CD4-positive, alpha-beta T cell treated with Interleukin-6 for 4 hours (primary cell): ENCODE measurements at places on chromosomes 2 and 18.

- DNase-seq: no peak
These were observed 149.0 kb downstream of the GLI2 start for GRCh38 chr2:120884472-120885290.

DNA sequence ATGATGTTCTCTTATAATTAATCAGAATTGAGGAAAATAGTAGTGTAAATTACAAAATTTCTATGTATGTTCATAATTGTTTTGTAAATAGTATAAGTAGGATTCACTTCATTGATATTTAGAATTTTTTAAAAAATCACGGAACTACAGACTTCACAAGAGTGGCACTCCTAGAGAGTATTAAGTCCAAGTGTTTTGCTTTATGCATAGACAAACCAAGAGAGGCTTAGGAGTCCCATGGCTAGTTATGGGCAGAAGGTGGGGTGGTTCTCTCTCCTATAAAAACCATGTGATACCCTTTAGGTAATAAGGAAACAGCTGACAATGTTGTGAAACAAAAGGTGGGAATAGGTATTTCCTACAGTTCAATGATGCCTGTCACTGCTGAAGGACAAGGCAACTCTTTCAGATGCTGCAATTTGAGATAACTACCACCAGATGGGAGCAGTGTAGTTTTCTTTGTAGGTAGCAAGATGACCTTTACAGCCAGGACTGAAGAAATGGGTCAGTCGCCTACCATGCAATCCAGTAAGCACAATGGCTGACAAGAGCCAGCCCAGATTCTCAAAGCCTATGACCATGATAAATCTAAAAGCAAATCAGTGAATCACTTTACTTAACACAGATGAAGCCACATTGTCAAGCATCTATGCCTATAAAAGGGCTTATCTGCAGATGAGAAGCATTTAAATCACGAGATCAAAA lies 83.9 kb downstream of the AAK1 start:
- peak; percentile 19 for DNase-seq

GRCh38 chr2:221502270-221503010 lies 69.7 kb downstream of the EPHA4 start:
- no peak for DNase-seq

GRCh38 chr18:26637324-26637723 lies 89.0 kb upstream of the KCTD1 start:
- no peak for DNase-seq

DNA sequence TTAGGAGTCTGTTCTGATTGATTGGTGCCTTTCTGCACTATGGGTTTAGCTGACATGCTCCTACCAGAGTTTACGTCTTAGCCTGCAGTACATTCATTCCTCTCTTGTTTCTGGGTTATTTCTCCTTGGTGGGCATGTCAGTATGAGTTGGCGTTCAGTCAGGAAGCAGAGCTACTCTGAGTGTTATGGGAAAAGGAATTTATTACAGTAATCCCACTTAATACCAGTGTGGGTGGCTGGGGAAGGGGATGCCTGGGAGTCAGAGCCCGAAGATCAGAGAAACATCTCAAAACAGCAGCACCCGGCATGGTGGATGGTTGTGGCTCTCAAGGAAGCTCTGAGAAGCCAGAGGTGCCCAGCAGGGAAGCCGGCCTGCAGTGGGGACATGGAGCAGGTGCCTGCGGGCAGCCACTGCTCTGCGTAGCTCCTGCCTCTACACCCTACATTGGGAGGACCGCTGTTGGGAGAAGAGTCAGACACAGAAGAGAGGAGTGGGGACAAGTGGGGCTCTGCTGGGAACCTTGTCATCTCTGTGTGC lies 48.9 kb downstream of the RAB31 start:
- no peak for DNase-seq

DNA sequence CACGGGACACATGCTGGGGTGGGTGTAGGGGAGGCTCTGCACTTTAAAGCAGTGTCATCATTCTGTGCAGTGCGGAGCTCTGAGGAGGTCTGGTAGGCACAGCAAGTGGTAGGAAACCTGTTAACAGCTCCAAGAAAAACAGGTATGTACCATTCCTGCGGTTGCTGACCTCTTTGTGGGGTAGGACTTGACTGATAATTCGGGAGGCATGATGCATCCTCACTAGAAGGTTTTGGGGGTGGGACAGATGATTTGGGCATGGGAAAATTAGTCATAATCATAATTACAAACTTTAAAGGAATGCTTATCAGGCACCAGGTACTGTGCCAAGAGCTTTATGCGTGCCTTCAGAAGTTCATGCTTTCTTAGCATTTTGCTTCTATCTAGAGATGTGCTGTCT lies 9.7 kb downstream of the DOK1 start:
- DNase-seq: no peak

DNA sequence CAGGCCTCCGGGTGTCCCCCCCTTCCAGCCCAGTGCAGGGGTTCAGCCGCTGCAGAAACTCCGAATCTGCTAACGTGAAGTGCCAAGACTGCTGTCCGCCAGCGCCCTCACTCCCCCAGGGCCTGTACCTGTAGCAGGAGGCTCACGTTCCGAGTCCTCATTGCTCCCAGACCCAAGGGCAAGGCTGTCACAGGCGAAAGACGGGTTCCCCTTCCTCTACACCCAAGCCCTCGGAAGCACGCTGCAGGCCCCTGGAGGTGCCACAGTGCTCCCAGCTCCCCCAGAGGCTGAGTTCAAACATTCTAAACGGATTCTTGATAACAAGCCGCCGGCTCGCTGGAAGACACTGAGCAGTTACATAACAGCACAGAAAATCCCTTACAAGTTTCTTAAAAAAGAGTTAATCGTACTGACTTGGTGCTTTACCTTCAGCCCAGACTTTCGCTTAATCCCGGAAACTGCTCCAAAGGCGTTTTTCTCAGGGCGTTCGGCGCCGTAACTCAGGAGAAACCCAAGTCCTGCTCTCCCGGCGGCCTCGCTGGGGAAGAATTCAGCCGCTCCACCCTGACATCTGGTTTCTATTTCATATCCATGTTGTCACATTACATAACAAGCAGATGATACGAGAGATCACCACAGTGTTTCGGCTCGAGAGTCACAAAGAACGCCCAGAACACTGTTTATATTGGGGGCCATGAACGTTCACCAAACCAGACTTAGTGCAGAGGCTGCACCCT lies 92.0 kb downstream of the HDAC4 start:
- DNase-seq: peak; percentile 1

- DNase-seq: no peak
These were observed 1.0 kb downstream of the TEX51 start for GRCh38 chr2:126899616-126900185.

GRCh38 chr2:8202132-8202531 lies 479.7 kb upstream of the ID2 start:
- no peak for DNase-seq

DNA sequence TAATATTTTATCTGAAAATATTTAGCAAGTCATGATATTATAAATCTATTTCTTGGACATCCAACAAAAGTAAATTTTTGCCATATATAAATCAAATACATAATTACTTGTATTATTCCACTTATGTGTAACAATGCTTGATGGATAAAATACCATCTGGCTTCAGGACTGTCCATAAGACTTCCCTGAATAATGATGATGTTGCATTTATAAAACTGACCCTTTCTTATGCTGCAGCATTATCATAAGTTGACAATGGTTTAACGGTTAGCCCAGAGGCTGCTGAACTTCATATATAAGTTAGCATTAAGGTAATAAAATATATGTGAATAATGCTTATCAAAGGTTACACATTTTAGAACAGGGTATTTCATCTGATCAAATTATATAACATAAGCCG lies 95.4 kb downstream of the CDH2 start:
- no peak for DNase-seq

GRCh38 chr2:241412144-241412543 lies 56.1 kb downstream of the FARP2 start:
- no peak for DNase-seq

DNA sequence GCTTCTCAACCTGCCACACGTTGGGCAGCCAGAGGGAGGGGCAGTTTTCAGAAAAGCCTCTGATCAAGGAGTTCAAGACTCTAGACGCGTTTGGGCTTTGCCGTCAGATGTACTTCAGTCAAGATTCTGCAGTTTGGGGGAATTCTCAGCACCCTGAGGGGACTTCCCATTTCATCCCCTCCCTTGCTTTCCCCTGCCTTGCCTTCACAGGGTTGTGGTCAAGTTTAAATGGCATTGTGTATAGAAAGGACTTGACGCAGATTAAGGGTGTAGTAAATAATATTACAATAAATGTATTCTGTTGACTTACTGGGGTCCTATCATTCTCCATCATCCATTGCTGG lies 198.3 kb upstream of the NABP1 start:
- no peak for DNase-seq

DNA sequence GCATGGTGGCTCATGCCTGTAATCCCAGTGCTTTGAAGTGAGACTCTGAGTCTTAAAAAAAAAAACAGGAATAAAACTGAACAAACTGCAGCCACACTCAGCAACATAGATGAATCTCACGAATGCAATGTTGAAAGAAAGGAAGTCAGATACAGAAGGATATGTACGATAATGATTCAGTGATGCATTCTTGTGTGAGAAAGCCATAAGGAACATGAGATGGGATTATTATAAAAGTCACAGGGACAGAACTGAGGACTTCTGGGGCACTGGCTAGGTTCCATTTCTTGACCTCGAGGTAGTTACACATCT lies 56.9 kb upstream of the SMAD2 start:
- DNase-seq: no peak
